ENCODE measurements at places on chromosomes 5 and 9. TPM values are rescaled to one million over a fixed set of nuclear protein-coding genes. Genes with fewer than 3 reads are reported as not detected.

The GIN1 gene
- total RNA-seq: 12.0 TPM

The NUP188 gene
- 58.8 TPM for total RNA-seq

The FOXD4 gene
- under 0.01 TPM for total RNA-seq

The ADGRV1 gene
- under 0.01 TPM for total RNA-seq

The RNF183 gene
- not detected for total RNA-seq

The COL23A1 gene
- total RNA-seq: 0.34 TPM

The SEMA6A gene
- 84.3 TPM for total RNA-seq

The PCDH1 gene
- total RNA-seq: 0.15 TPM

The HTR1A gene
- not detected for total RNA-seq

The PKN3 gene
- total RNA-seq: 5.2 TPM

The INSL6 gene
- not detected for total RNA-seq

Measured in melanocyte of skin (primary cell).